Tongue (tissue), 3 donors: ENCODE measurements at places on chromosomes 4 and X. TPM values are rescaled to one million over a fixed set of nuclear protein-coding genes. Genes with fewer than 3 reads are reported as not detected.

DNA sequence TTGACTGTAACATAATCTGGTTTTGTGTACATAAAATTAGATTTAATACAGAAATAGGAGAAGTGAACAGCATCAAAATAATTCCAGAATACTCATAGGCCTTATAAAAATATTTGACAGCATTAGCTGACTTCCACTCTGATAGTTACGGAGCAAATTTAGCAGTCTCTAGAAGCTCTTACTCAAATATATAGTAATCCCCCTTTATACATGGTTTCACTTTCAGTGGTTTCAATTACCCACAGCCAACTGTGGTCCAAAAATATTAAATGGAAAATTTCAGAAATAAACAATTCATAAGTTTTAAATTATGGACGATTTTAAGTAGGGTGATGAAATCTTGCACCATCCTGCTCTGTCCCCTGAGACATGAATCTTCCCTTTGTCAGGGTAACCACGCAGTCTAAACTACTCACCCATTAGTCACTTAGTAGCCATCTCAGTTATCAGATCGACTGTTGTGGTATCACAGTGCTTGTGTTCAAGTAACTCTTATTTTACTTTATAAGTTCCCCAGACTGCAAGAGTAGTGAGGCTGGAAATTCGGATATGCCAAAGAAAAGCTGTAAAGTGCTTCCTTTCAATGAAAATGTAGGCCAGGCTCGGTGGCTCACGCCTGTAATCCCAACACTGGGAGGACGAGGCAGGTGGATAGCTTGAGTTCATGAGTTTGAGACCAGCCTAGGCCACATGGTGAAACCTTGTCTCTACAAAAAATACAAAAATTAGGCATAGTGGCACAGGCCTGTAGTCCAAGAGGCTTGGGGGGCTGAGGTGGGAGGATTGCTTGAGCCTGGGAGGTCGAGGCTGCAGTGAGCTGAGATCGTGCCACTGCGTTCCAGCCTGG, 17.2 kb upstream of the RTL9 start:
- DNase-seq = no peak

- peak; percentile 34 for DNase-seq
Observed at GRCh38 chr4:24164054-24164693, 274.3 kb upstream of the PPARGC1A start.

- DNase-seq = no peak
Observed at GRCh38 chr4:138259824-138260223, 17.7 kb upstream of the SLC7A11 start.

- no peak for DNase-seq
Observed at GRCh38 chrX:67599532-67599931, 55.7 kb downstream of the AR start.

- DNase-seq = no peak
Observed at GRCh38 chr4:5866841-5867813, 25.8 kb downstream of the CRMP1 start.

INTS12 gene
- total RNA-seq = 19.3 TPM

HS6ST2 gene
- total RNA-seq = 29.1 TPM

UGT2B17 gene
- not detected for total RNA-seq

- DNase-seq = no peak
Observed at GRCh38 chr4:134202166-134202956, 772 bp upstream of the PABPC4L start.
